ENCODE measurements at places on chromosomes 3 and 15.

DNA sequence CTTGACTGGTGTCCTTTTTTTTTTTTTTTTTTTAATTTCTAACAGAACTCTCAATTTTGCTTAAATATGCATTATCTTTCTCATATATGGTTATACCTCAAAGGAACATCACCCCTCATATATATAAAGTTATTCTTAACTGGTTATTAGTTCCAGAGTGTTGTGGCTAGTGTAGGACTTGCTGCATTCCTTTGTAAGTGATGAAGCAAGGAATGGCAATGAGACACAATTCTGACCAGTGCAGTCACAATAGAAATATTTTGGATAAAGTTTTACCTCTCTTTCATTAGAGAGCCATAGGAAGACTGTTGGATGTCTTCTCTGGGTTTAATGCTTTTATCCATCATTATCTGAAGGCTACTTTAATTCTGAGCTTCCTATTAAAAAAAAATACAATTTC, 75.5 kb upstream of the CBLB start:
- DNase-seq = no peak

- DNase-seq = no peak
Measured at GRCh38 chr15:78981532-78982313, 36.9 kb upstream of the CTSH start.

GRCh38 chr3:165192610-165193192, 3.5 kb downstream of the SLITRK3 start:
- DNase-seq = no peak

DNA sequence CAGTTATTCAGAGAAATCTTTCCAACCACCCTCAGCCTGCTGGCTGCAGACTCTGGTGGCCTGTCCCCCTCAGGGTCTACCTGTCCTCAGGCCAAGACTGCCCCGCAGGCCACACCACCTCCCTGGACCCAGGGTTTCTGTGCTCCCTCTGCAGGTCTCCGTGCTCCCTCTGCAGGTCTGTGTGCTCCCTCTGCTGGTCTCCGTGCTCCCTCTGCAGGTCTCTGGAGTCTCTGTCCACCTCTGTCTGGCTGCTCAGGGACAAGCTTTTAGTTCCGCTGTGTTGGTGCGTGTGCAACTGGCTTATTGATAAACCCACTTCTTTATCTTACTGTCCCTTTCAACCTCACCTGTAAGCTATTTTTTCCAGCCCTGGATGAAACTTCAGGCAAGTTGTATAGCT, 30.1 kb downstream of the BDH1 start:
- DNase-seq = no peak

DNA sequence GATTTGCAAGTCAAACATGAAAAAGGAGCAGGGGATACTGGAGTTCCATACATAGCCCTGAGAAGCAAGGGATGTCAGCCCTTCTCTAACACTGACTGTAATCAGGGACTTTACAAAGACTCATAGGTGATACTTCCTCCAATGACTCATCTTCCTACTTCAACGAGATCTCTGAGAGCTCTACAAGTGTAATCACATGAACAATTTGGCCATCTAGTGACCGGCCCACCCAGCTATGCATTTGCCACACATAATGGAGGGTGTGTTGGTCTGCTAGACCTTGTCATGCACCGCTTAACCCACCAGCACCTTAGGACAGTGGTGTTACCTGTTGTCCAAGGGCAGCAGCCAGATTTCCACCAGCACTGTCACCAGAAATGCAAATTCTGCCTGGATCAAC, 75.3 kb downstream of the NCEH1 start:
- DNase-seq = peak; percentile 17

DNA sequence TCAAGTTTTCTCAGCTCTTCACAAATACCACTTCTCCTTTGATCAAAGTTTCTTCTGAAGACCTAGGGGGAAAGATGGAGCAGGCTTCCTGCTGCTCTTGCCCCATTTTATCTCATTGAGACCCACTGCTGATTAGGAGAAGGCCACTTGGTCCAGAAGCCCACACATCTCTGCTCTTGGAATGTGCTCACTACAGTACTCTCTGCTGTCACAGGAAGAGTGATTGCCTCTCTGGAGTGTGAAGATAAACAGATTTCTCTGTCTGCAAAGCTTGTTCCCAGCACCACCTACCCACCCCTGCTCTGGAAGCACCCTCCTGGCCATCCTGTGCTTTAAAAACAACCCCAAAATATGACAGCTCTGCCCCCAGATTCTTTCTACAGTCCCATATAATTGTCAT, 41.3 kb upstream of the PRTG start:
- DNase-seq = no peak

- DNase-seq = no peak
Measured at GRCh38 chr15:77446840-77447390, 26.2 kb downstream of the HMG20A start.

- DNase-seq = peak; percentile 91
Measured at GRCh38 chr15:45048794-45049631, 26.0 kb downstream of the SORD start.

DNA sequence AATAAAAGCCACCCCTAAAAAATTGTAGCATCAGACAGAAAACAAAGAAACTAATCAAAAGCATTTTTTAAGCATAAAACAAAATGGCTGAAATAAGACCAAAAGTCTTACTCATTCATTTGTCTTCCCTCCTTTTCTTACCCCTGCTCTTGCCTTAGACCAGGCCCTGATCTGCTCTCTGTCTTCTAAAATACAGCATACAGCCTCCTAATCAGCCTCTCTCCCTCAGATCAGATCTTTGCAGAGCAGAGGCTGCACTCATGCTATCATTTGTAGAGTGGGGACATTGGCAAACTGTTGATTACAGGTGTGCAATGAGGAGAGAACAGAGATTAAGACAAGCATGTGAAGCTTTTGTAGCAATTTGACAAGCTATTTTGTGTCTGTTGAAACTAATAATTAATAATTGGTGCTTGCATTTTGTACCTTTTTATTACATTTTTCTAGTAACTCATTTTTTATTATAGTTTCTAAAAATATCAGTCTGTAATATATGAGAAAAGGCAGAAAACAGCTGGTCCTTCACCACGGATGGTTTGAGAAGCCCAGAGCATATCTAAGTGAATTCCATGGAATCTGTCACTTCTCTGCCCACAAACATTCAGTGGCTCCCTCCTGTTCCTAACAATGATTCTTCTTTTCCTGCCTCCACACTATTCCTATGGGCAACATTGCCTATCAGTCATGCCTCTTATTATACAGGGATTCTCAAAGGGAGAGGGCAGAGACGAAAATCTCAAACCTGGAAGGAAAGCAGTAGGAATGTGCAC, 286.2 kb upstream of the STT3B start:
- no peak for DNase-seq
